ENCODE measurements at places on chromosomes 5 and 9. TPM values are rescaled to one million over a fixed set of nuclear protein-coding genes. Genes with fewer than 3 reads are reported as not detected.

Gene SEMA5A
- total RNA-seq, result 2.5 TPM

Gene SV2C
- 0.05 TPM for total RNA-seq

- no peak for DNase-seq
Observed at GRCh38 chr5:116273448-116274242, 188.8 kb downstream of the COMMD10 start.

GRCh38 chr5:87906962-87907361 is 361.7 kb downstream of the TMEM161B start:
- no peak for DNase-seq

GRCh38 chr5:82808960-82809359 is 268.2 kb downstream of the TMEM167A start:
- no peak for DNase-seq

DNA sequence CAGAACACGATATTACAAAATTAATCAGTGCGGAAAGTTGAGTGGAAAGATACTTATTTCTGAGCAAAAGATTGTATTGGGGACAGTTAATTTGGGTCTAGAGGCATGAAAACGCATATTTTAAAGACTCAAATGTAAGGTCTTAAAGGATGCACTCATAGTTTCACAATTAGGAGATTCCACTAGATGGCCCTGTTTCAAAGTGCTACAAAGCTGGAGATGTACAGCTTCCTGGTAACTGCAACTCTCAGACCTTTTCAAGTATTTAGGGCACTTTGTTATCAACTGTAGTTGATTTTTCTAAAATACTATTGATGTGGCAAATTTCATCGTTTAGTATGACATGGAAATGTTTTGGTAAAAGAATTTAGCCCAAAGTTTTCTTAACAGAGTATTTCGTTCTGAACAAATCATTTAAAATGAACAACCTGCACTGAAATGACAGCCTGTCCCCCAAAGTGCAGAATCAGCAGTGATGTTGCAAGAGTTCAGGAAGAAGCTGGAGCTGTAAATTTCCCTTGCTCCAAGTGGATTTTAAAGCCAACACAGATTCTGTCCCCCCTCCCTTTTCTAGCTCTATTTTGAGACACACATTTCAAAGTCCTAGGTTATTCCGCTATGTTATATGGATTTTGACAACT is 16.2 kb upstream of the NDUFB6 start:
- DNase-seq, result peak; percentile 23

Gene UHRF2
- total RNA-seq, result 64.8 TPM

Gene CLTA
- total RNA-seq, result 199 TPM

DNA sequence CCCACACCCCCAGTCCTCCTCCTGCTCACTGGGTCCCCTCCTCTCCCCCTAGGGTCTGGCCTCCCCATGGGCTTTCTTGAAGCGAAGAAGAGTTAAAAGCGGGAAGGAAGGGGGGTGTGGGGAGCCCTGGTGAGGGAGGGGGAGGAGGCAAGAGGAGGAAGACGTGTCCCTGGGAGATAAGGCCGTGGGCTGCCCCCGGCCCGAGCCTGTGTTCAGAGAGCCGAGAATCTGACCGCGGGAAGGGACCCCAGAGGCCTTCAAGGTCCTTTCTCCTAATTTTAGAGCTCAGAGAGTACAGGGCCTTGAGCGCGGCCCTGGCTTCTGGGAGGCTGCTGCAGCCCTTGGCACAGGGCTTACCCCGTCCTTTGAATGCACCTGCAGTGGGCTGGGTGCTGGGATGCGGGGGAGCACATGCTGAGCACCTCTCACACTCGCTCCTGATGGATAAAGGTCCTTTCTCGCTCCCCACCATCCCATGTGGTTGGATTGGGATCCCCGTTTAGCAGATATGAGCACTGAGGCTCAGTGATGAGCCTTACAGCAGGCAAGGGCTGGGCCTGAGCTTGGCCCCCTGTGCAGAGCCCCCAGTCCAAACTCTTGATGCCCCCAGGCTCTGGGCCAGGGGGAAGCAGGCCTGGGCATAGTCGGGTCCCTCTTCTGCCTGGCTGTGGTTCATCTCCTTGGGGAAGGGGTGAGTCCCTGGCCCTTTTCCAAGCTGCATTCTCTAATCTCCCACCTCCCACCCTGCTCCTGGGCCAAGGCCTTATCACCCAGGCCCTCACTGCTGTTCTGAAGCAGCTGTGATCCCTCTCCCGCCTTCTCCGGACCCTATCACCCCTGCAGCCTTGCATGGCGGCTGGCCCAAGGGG is 5.9 kb downstream of the GFI1B start:
- DNase-seq, result no peak

Gene TAF11L3
- not detected for total RNA-seq

Gene NTRK2
- 5.0 TPM for total RNA-seq

DNA sequence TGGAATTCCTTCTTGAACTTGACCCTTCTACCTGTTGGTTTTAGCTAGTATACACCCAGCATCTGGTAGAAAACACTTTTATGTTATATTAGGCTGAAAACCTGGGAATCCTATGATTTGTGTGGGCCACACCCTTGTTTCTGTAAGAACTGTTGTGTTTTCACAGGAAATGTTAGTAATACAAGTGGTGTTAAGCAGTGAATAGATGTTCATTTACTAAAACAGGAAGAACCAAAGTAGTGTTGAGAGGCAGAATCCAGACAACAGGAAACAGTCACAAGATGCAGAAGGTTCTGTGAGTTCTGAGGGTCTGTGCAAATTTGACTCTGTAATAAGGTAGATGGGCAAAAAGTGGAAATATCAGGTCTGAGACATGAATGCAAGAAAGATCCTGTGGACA is 73.0 kb upstream of the RAI14 start:
- no peak for DNase-seq

DNA sequence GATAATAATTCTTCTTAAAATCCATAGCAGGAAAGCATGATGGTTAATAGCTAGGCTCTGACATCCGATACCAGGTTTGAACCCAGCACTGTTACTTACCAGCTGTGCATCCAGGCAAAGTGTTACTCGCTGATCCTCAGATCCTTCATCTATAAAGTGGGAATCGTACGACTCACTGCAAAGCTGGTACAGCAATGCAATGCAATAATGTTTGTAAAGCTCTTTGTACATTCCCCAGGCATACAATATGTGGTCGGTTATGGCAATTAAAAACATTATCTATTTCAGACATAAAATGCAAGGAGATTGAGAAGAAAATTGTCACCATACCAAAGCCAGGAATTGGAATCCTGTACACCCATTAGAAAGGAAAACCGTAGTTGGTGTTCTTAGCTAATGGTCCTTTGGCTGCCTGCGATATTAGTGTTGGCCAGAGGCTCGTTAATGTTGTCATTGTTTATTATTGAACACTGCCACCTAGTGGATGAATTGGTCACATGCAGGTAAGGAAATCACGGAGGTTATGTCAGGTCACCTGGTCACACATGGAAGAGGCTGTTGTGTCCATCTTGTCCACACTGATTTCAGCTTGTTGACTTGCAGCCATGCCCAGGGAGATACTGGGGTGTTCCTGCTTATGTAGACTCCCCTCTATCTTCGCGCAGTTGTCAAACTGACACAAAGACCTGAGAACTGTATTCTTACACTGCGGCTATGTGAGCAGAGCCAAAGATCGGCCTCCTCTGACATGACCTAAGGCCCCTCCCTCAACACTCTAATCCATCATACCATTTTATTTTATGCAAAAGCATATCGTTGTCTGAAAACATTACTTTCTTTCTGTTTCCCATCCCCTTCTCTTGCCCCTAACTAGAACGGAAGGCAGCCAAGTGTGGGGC is 87.5 kb upstream of the PPP2R2B start:
- DNase-seq, result peak; percentile 19

DNA sequence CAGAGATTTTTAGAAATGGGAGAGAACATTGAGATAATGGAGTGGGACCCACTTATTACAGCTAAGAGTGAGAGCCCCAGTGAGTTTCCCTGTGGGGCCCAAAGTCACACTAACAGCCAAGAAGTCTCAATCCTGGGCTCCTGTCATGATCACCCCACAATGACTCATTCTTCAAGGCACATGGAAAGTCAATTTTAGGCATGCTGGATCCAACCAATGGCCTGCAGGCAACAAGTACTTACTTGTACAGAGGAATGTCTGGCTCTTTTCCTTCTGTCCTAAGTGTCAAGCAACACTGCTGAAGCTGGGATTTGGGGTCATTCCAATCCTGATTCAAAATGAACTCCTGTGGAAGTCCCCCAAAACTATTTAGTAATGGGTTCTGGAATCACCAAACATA is 123.1 kb downstream of the DROSHA start:
- DNase-seq, result no peak

Gene RFX3
- total RNA-seq, result 5.1 TPM

DNA sequence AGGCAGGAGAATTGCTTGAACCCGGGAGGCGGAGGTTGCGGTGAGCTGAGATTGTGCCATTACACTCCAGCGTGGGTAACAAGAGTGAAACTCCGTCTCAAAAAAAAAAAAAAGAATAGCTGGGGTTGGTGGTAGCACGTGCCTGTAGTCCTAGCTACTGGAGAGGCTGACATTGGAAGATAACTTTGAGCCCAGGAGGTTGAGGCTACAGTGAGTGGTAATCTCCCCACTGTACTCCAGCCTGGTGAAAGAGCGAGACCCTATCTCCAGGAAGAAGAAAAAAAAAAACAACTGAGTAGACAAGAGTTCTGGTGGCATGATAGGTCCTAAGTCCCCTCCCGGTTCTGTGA is 26.3 kb downstream of the GOLGA2 start:
- no peak for DNase-seq

GRCh38 chr5:76256116-76256889 is 146.8 kb upstream of the IQGAP2 start:
- peak; percentile 68 for DNase-seq

GRCh38 chr9:88307136-88307535 is 81.1 kb upstream of the SPIN1 start:
- DNase-seq, result no peak

DNA sequence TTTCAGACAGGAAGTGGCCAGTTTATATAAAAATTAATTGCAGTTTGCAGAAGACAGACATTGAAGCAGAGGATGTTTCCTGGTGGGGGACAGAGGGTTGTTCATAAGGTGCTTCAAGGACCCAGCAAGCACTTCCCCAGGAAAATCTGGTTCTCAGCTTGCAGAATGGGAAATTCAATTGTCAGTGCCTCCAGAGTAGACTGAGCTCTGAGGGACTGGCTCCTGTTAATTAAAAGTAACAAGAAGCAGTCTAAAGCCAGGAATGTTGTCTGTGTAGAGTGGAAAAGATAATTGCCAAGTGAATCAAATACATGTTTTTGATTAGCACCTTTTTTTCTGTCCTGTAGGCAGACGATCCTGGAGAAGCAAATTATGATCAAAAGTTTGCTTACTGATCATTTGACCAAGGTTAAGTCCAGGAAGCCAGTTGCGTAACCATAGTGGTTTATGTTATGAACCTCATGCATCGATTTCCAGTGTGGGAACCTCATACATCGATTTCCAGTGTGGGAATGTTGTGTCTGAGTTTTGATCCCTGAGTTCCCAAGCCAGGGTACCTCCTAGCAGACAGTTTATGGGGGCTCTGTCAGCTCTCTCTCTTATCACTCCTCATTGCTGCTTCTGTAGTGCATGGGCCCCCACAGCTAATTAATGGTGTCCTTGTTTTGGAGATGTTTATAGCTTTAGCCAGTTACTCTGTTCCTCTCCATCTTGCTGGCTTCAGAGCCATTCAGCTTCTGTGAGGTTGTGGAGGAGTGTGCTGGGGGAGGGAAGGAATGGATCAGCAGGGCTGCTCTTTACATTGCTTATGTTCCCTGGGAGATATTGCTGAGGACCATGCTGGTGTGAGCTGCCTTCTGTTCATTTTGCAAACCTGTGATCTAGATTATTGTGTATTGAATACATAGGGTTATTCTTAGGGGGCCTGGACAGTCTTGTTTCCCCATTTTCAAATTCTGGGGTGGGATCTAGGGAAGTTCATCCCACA is 17.1 kb downstream of the MSANTD3 start:
- no peak for DNase-seq

Gene PURA
- total RNA-seq, result 4.7 TPM

GRCh38 chr5:172902497-172903472 is 56.4 kb upstream of the RPL26L1 start:
- no peak for DNase-seq

Gene LCN15
- 0.05 TPM for total RNA-seq

- DNase-seq, result no peak
Observed at GRCh38 chr9:79346350-79347020, 225.3 kb upstream of the TLE4 start.
